ENCODE measurements at places on chromosomes 12 and 14.

GRCh38 chr12:5484426-5484825, 52.5 kb downstream of the NTF3 start:
- no peak for DNase-seq

DNA sequence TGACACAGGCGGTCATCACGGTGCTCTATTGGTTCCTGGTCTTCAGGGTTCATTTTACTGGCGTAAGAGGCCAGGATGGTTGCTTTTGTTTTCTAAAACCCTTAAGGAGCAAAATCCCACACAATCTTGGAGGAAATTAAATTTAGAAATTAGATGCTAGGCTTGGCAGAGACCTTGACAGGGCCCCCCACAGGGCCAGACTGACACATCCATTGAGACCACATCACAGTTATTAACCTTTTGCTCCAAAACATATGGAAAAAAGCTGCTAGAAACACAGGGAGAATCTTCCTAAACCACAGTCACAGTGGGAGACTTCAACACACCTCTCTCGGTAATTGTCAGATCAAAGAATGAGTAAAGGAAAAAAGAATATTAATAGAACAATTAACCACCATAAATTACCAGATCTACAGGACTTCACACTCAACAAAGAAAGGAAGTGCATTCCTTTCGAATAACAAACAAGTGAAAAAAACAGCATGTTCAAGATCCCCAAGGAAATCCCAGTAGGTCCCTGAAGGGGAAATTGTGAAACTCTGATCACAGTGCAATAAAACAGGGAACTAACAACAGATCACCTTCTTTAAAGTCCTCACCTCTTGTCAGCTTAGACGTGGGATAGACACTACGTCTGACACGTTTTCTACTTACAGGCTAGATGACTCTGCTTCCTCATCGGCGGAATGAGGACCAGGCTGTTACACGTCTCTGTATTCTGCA, 40.2 kb upstream of the TMEM179 start:
- peak; percentile 42 for DNase-seq

DNA sequence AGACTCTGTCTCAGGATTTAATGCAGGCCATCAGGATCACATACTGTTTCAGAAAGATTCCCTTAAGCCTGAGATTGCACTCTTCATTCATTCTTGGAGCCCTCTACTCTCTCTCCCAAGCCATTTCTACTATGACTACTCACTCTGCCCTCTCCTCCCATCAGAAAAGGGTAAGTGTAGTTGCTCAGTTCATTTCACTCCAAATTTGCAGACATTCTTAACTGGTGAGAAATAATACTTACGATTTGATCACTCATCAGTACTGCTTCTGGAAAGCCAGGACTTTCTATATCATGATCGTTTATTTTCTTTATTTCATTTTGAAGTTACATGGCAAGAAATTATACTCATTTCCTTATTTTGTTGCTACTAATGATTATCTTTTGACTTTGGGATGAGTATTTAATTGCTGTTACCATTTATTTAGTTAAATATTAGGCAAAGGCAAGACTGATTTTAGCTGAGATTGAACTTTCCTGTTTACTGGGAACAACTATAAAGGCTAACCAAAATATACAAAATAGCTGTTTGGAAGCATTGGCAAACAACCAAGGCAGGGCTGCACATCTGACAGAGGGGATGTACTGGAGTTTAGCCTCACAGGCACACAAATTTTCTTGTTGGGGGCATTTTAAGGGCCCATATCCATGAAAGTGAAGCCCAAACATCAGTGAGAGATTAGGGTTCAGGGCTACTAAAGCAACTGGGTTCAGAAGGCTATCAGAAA, 4.1 kb upstream of the RERG start:
- no peak for DNase-seq

DNA sequence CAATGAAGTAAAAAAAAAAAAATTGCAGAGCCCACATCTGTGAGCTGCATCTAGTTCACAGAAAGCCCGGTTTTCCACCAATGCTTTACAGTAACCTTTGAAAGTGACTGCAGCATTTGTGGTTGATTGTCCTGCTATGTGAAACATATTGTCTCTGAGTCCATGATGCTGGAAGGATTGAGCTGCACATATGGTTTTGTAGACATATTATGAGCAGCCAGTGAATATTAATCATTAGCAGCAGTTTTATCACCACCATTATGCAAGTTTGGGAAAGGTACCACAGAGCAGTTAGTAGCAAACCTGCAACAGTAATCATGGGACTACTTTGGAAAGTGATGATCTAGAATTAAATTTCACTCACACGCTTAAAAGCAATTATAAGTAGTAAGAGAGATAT, 151.5 kb upstream of the PRICKLE1 start:
- DNase-seq: no peak

DNA sequence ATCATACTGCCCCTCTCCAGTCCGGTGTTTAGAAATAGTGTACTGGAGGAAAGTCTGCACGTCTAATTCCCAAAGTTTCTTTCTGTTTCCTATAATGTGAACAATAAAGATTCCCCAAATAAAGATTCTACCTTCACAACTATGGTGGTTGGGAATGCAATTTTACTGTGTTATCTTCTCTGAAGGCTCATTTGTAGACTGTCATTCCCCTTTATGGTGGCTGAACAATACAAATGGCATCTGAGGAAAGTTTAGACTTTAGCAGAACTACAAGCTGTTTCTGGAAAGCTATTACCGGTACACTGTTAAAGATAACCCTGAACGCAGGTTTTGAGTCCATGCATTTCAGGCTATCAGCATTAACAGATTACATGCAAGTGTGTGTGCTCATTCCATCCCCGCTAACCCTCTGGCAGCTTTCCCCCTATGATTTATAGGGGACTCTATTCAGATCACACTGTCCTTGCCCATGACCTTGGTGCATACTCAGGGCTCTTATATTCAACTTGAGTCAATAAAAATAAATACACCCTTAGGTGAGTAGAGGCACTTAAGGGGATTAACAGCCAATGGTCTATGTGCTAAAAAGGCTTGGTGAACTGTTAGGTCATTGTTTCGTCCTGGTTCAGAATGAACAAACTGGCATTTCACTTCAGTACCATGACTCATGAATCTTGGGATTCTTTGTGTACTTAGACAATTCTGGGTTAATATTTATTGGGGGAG, 60.7 kb upstream of the PYGL start:
- DNase-seq: no peak

- DNase-seq: no peak
Observed at GRCh38 chr12:48592591-48593086, 22.8 kb upstream of the LALBA start.

GRCh38 chr12:60494244-60494643, 898.4 kb downstream of the SLC16A7 start:
- DNase-seq: peak; percentile 39

DNA sequence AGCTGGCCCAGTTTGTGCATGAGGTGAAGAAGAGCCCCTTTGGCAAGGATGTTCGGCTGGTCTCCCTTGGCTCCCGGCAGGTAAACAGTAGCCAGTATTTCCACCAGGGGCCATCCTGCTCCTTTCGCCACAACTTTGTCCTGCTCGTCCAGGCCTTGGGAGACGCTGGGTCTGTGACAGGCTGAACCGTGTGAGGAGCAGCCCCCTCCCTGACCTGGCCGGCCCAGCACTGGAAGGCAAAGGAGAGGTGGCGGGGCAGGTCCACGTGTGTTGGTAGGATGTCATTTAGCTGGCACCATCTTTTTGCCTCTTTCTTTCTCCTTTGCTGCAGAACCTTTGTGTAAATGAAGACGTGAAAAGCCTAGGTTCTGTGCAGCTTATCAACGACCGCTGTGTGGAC, 15.4 kb downstream of the DDX11 start:
- DNase-seq: no peak

DNA sequence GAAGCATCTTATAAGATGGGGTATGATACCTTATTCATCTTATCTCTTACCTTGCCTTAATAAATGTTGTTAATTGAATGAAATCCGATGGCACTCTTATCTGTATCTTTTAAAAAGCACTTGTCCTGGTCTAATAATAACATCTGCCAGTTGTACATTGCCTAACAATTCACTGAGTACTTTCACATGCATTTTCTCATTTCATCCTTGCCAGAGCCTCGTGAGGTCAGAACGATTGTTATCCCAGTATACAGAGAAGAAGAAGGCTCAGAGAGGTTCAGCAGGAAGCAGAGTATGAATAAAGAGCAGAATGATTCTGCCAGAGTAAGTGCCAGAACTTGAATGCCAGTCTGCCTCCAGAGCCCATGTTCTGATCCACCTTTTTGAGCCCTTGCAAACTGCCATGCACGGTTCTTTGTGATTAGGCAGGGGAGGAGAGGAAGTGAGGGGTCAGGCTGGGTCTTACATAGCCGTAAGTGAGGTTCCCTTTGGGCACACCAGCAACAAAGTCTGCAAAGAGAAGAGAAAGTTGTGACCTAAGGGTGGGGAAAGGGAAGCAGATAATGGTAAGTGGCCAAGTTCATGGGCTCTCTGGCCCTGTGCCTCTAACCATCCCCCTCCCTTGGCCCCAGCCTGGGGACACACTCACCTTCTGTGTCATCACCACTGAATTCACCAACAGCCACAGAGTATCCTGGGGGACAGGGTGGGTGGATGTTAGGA, 11.7 kb downstream of the ITGA5 start:
- no peak for DNase-seq

- DNase-seq: no peak
Observed at GRCh38 chr14:53328841-53329240, 175.7 kb upstream of the DDHD1 start.

DNA sequence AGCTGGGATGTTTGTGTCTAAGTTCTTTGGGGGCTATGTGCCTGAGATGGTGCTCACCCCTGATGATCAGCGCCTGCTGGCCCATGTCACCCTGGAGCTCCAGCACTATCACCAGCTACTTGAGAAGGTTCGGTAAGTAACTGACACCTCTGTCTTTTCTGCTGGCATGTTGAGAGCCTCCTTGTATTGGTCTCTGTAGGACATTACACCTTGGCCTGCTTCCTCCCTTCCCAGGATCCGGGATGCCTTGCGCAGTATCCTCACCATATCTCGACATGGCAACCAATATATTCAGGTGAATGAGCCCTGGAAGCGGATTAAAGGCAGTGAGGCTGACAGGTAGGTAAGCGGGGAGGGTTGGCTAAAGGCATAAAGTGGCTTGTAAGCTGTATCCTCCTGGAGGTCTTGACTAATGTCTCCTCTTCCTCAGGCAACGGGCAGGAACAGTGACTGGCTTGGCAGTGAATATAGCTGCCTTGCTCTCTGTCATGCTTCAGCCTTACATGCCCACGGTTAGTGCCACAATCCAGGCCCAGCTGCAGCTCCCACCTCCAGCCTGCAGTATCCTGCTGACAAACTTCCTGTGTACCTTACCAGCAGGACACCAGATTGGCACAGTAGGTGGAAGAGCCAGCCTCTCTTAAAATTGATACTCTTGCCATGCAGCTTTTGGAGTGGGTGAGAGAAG, 5.5 kb downstream of the DDIT3 start:
- DNase-seq: no peak

- peak; percentile 83 for DNase-seq
Observed at GRCh38 chr12:124767066-124767821, 96.4 kb downstream of the SCARB1 start.

DNA sequence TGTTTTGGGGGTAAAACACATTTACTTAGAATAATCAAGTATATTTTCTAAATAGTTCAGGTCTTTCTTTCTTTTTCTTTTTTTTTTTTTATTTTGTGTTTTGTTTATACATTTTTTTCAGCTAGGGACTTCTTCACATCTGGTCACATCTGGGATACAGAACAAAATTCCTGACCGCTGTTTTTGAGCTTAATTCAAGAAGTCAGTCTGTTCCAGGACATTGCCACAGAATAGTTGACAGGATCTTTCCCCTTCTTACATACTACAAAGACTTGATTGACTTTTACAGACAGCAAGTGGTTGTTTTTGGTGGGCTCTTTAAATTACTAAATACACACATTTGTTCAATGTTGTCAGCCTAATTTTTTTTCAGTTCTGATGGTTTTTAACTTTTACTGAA, 41.8 kb upstream of the DCN start:
- DNase-seq: no peak

- peak; percentile 11 for DNase-seq
Observed at GRCh38 chr12:100295764-100296555, 29.0 kb downstream of the SCYL2 start.

DNA sequence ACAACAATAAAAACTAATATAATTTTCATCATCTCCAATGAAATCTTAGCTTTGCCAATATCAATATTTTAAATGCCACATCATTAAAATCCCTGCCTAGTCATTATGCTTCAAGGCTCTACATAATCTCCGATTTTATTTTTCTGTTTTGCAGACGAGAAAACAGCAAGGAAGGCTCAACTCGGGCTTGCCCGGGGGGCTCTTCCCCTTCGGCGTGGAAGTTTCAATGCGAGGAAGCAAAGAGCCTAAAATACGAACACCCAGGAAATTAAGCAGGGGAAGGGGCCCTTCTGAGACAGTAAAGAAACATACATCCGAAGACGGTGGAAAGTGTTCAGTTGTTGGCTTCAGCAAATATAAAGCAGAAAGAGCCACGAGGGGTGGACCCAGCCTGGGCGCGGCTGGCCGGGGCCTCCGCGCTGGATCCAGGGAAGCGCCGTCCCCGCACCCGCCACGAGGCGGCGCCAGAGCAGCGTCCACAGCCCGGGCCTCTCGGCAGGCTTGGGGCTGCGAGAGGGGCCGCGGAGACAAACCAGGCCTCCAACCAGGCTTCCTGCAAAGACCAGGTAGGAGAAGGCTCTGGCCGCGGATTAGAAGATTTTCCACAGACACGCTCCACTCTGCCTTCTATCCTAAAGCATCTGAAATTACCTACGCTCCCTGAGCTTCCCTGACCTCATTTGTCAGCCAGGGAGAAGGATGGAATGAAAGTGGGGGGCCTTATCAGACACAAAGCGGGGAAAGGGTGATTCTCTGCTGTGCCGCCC, 77.2 kb downstream of the SERPINA3 start:
- peak; percentile 77 for DNase-seq
